ENCODE measurements at places on chromosomes 5 and 9.

DNA sequence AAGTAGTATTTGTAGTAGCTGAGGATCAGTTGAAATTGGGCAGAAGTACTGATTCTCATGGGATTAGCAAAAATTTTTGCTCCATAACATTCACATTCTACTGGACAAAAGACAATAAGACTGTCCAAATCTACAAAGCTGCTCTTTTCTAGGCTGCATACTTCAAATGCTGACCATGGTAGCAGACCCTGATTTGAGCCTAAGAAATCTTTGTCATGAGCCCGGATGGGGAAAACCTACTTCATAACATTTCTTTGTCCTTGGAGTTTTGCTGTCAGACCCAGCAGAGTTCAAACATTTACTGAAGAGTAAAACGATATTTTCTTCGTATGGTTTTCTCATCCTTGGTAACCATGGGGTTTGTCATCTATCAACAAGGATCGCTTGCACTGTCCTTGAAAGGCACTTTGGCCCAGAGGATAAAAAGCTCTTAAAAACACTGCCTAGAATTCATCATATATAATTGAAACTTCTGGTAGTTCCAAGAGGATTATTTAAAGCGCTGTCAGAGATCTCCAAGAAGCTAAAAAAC, 216.9 kb downstream of the CAVIN4 start:
- DNase-seq, result no peak

DNA sequence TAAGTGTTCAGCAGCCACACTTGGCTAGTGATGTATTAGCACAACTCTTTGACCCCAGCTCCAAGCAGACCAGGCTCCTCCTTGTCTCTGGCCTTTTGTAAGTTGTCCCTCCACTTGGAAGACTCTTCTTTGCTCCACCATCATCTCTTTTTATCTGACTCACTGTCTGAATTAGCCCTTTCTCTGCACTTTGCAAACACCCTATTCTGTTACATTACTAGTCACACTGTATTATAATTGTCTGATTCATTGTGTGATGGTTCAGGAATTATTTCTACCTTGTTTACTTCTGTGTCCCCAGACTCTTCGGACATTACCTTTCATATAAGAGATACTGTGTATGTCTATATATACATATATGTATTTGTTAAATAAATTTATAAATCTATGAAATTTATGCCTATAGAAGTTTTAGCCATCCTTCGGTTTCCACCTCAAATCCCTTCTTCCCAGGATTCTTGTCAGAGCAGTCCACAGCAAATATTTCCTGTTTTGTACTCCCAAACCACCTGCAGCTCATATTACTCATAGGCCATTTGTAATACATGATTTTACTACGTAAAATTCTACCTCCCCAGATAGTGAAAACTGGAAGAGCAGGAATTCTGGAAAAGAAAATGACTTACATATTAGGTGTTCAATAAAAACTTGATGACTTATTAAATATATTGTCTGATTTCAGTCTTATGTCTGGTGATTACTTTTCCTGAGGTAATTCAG, 69.0 kb downstream of the MTAP start:
- DNase-seq, result no peak

DNA sequence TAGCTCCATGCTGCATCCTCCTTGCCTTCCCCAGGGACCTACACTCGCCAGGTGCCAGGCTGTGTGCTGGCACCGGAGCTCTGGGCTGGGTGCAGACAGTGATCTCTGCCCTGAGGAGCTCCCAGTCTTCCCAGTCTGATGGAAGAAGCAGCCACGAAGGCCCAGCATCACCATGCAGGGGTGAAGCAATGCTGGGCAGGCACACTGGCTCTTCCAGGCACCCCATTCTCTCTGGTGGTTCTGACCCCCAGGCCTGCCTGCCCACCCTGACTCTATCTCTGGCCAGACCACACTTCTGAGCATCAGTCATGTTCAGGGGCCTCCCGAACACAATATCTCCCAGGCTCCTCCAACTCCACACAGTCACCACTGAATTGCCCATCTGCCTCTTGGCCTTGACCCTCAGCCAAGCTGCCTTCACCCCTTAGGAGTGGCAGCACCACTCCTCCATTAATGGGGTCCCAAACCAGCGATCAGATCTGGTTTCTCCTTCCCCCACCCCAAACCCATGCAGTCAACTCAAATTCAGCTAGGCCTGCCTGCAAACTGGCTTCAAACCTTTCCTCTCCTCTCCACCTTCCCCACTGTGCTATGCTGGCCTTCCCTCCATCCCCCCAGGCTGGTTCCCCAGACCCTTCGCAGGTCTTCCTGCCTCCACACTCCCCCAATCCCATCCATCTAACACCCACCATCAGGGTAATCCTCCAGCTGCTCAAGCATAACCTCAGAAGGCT, 102.7 kb upstream of the MVB12B start:
- no peak for DNase-seq

DNA sequence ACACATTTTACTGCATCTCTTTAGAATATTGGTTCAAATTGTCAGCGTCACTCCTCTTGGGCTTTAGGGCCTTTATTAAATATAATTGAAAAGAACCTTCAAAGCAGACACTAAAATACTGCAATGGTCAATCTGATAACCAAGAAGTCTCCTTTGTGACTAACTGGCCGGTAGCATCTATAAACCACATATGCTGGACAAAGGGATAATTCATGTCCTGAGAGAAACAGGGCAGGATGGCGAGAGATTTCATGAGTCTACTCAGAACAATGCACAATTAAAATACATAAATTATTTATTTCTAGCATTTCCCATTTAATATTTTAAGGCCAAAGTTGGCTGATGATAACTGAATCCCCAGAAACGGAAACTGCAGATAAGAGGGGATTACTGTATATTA, 1083.4 kb upstream of the CDH18 start:
- DNase-seq, result no peak

- DNase-seq, result peak; percentile 35
Measured at GRCh38 chr9:134010310-134011173, 14.7 kb upstream of the BRD3OS start.

DNA sequence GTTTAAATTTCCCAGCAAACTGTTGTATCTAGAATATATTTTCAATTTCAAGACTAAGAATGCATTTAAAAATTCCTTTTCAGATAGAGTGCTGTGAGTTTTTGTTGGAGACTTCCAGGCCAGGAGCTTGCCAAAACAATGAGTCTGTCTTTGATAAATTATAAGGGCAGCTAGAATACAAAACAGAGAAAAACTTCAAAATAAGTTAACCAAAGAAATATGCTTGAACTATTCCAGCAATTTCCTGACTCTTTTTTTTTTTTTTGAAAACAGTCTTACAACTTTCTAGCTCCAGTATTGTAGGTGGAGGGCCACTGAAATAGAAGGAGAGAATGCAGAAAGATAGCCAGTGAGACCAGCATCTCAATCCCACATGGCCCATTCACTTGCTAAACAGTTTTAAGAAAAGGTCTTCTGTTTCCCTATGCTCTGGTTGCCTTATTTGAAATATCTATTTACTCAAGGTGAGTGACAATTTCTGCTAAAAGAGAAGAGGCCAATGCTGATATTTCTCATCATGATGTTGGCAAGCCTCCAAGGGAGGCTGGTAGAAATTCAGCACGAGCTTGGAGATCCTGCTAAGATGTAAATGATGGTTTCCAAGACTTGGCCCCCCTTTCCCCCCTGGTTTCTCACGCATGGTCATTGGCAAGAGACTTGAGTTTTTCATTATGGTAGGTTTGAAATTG, 103.2 kb downstream of the USP20 start:
- no peak for DNase-seq

GRCh38 chr9:70480405-70480980, 66.0 kb upstream of the KLF9 start:
- peak; percentile 95 for DNase-seq

Measured in upper lobe of left lung (tissue), 6 donors.